Heart left ventricle (tissue), 16 donors: ENCODE measurements at places on chromosomes 6 and 20. TPM values are rescaled to one million over a fixed set of nuclear protein-coding genes. Genes with fewer than 3 reads are reported as not detected.

Gene DYNLT2
- total RNA-seq, result 0.56 TPM

Gene TSBP1
- total RNA-seq, result not detected

Gene CD24
- 0.84 TPM for total RNA-seq

Gene GPLD1
- 0.94 TPM for total RNA-seq

Gene HLA-DQB1
- 6.9 TPM for total RNA-seq

Gene ENPP5
- total RNA-seq, result 4.5 TPM

GRCh38 chr20:35876033-35876320 lies 78.3 kb downstream of the SCAND1 start:
- peak overlapping the region; percentile 17 for H3K27ac ChIP-seq
- H3K4me1 ChIP-seq, result peaks cover 3% of the 10 kb centered on the region
- H3K4me3 ChIP-seq, result no peak overlapping the region
- peaks cover 30% of the 10 kb centered on the region for H3K36me3 ChIP-seq

DNA sequence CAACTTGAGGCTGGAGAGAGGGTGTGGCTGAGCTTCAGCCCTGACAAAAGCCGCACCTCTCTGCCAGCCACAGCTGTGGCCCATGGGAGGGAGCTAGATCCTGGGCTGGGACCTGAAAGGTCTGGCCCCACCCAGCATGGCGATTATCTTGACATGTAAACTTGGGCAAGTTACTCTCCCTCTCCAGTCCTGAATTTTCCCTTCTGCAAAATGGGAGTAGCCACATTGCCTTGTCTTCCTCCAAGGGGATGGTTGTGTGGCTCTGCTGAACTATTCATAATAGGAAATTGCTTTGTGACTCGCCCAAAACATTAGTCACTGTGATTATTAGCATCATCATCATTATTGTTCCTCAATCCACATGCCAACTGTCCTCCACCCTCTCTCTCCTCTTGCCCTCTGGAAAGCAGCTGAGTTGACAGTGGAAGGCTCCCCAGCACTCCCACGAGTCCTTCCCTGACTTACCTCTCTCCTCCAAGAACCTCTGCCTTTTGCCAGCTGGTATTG lies 23.0 kb upstream of the RBPJL start:
- no peak for DNase-seq
- no peaks in the 10 kb centered on the region for H3K4me1 ChIP-seq
- H3K27ac ChIP-seq, result no peak overlapping the region
- no peak overlapping the region for H3K4me3 ChIP-seq
- H3K36me3 ChIP-seq, result no peaks in the 10 kb centered on the region

GRCh38 chr20:22241609-22242008 lies 342.8 kb downstream of the FOXA2 start:
- H3K27ac ChIP-seq, result no peak overlapping the region
- H3K36me3 ChIP-seq, result no peaks in the 10 kb centered on the region
- H3K4me3 ChIP-seq, result no peak overlapping the region
- peaks cover 3% of the 10 kb centered on the region for H3K27me3 ChIP-seq
- H3K4me1 ChIP-seq, result no peaks in the 10 kb centered on the region

DNA sequence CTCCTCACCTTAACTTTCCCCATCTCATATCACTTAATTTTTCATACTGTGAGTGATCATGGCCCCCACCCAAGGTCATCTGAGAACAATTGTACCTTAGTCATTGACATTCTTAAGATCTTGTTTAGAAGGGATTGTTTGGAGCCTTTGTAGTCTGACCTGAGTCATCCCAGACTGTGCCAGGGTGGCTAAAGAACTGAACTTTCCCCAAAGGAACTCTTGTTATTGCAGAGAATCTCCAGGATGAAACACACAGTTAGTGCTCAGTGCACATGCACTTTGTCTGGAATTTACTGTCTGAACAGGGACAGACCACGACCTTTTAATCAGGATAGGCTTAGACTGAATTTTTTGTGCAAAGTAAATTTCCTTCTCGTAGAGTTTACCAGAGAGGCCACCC lies 112.6 kb upstream of the CCN2 start:
- H3K27ac ChIP-seq, result no peak overlapping the region
- DNase-seq, result no peak
- no peak overlapping the region for H3K4me3 ChIP-seq
- no peaks in the 10 kb centered on the region for H3K36me3 ChIP-seq
- H3K4me1 ChIP-seq, result no peaks in the 10 kb centered on the region
- H3K27me3 ChIP-seq, result no peaks in the 10 kb centered on the region

GRCh38 chr20:46599227-46599987 lies 49.0 kb upstream of the OCSTAMP start:
- H3K4me3 ChIP-seq, result no peak overlapping the region
- no peak for DNase-seq
- no peak overlapping the region for H3K27ac ChIP-seq
- no peaks in the 10 kb centered on the region for H3K4me1 ChIP-seq
- no peaks in the 10 kb centered on the region for H3K36me3 ChIP-seq

DNA sequence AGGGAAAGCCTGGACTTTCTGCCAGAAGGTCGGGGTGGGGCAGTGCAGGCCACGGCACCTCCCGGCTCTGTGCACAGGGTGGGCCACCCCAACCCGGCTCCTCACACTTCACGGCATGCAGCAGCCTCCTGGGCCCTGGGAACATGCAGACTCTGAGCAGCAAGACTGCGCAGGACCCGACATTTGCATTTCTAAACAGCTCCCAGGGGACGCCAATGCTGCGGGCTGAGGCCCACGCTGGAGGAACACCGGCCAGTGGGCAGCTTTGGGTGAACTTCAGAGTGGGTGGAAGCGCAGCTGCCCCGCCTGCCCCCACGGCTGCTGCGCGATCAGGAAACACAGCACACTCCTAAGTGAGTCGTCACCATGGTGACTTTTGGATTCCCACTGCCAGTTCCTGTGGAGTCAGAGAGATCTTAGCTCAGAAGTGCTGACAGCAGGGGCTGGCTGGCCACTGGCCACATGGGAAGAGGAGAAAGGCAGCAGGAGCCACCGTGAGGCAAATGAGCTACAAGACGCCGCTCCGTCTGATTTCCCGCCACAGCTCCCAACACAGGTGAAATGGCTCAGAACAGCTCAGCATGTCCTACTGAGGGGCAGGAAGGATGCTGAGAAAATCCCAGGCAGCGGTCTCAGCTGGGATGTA lies 52.1 kb downstream of the RNASET2 start:
- H3K27ac ChIP-seq, result no peak overlapping the region
- H3K4me1 ChIP-seq, result peaks cover 5% of the 10 kb centered on the region
- DNase-seq, result no peak
- peak overlapping the region; percentile 28 for H3K4me3 ChIP-seq
- H3K27me3 ChIP-seq, result no peaks in the 10 kb centered on the region

- H3K27me3 ChIP-seq, result no peaks in the 10 kb centered on the region
- no peaks in the 10 kb centered on the region for H3K36me3 ChIP-seq
- no peak overlapping the region for H3K4me3 ChIP-seq
- H3K4me1 ChIP-seq, result no peaks in the 10 kb centered on the region
Observed at GRCh38 chr6:122869437-122870024, 80.5 kb downstream of the SMPDL3A start.

- H3K27ac ChIP-seq, result no peak overlapping the region
- H3K4me3 ChIP-seq, result no peak overlapping the region
- DNase-seq, result no peak
- no peaks in the 10 kb centered on the region for H3K27me3 ChIP-seq
- H3K4me1 ChIP-seq, result no peaks in the 10 kb centered on the region
Observed at GRCh38 chr6:40717411-40718057, 130.4 kb upstream of the LRFN2 start.

- no peak overlapping the region for H3K27ac ChIP-seq
- H3K36me3 ChIP-seq, result peaks cover 82% of the 10 kb centered on the region
- H3K27me3 ChIP-seq, result no peaks in the 10 kb centered on the region
- no peak for DNase-seq
Observed at GRCh38 chr20:4873396-4873795, 127.9 kb downstream of the SLC23A2 start.

GRCh38 chr6:63637865-63638445 lies 2.4 kb downstream of the PHF3 start:
- peaks cover 9% of the 10 kb centered on the region for H3K36me3 ChIP-seq
- no peak overlapping the region for H3K27ac ChIP-seq
- H3K27me3 ChIP-seq, result no peaks in the 10 kb centered on the region
